ENCODE measurements at places on chromosomes 11 and 22.
A peak's percentile ranks its signal among the peaks of the same experiment; 100 is the strongest.

- peak; percentile 15 for DNase-seq
Measured at GRCh38 chr22:50339945-50340879, 2.9 kb upstream of the PPP6R2 start.

- DNase-seq, result no peak
Measured at GRCh38 chr11:66743271-66743968, 14.4 kb upstream of the SPTBN2 start.

GRCh38 chr11:124748481-124749343 is 3.3 kb downstream of the VSIG2 start:
- DNase-seq, result no peak

GRCh38 chr11:132772703-132773545 is 759.4 kb downstream of the OPCML start:
- no peak for DNase-seq
